ENCODE measurements at places on chromosomes 13 and 19.

- no peak for DNase-seq
Observed at GRCh38 chr19:39203372-39204341, at the start of gene SYCN. TSS of gene SYCN (minus strand) at chr19:39204263. CDS start at chr19:39204254, 9 bp downstream.

DNA sequence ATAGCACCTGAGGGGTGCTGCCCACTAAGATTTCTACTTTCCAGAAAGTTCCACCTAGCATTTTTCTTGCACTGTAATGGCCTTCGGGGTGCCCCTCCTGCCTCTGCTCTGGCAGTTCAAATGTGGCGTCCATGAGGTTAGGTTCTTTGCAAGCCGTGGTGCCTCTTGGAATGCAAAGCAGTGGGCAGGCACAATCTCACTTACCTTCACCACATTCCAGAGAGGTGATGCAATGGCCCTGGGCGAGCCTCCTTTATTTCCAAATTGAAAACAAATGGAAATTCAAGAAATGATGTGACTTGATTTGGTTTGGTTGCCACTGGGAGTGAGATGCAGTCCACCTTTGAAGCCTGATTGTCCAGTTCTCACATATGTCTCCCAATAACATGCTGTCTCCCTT lies 46.9 kb downstream of the FGF9 start:
- peak; percentile 78 for DNase-seq

- no peak for DNase-seq
Observed at GRCh38 chr19:44924243-44924725, 9.9 kb downstream of the APOC1 start.

GRCh38 chr19:3409346-3410064 lies 43.1 kb downstream of the NFIC start:
- peak; percentile 48 for DNase-seq

GRCh38 chr13:91639330-91639729 lies 240.9 kb downstream of the GPC5 start:
- no peak for DNase-seq

DNA sequence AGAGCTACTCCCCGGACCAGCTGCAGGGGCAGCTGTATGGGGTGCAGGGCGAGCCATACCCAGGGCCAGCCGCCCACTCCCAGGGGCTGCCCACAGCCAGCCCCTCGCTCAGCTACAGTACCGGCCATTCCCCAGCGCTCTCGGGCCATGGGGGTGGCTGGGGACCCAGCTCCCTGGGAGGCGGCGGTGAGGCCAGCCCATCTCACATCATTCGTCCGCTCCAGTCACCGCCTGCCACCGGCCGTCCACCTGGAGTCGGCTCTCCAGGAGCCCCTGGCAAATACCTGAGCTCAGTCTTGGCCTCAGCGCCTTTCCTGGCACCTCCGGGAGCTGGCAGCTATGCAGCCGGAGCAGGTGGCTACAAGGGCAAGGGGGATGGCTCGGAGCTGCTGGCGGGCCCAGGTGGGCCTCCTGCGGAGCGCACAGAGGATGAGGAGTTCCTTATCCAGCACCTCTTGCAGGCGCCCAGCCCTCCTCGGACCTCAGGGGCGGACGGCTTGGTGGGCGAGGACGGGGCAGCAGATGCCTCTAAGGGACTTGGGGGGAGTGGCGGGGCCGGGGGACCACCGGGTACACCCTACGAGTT lies 4.9 kb downstream of the PRR12 start:
- no peak for DNase-seq

DNA sequence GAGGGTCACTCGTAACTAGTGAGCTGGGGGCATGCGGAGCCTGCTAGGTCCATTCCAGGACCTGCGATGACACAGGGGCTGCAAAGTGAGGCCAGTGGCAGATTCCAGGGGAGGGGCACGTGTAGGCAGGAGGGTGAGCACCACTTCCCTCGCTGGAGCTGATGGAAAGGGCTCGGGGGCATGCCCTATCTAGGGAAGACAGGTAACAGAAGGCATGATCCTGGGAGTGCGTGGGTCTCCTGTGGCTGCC lies 51.2 kb downstream of the KLF2 start:
- no peak for DNase-seq

- DNase-seq, result no peak
Observed at GRCh38 chr13:28705461-28706083, 13.2 kb downstream of the SLC46A3 start.

DNA sequence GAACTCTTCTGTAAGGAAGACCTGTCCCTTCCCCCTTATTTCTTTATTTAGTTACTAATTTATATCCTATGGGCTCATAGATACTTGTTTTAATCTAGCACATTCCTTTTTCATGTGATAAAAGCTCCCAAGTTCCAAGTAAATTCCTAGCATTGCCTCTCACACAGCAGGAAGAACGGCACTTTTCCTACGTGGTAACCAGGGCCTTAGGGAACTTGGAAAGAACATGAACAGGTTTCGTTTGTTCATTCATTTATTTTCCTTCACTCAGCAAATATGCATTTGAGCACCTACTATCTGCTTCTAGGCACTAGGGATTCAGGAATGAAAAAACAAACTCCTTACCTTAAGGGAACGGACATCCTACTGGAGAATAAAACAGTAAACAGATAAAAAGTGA lies 125.1 kb downstream of the SIPA1L3 start:
- peak; percentile 74 for DNase-seq

DNA sequence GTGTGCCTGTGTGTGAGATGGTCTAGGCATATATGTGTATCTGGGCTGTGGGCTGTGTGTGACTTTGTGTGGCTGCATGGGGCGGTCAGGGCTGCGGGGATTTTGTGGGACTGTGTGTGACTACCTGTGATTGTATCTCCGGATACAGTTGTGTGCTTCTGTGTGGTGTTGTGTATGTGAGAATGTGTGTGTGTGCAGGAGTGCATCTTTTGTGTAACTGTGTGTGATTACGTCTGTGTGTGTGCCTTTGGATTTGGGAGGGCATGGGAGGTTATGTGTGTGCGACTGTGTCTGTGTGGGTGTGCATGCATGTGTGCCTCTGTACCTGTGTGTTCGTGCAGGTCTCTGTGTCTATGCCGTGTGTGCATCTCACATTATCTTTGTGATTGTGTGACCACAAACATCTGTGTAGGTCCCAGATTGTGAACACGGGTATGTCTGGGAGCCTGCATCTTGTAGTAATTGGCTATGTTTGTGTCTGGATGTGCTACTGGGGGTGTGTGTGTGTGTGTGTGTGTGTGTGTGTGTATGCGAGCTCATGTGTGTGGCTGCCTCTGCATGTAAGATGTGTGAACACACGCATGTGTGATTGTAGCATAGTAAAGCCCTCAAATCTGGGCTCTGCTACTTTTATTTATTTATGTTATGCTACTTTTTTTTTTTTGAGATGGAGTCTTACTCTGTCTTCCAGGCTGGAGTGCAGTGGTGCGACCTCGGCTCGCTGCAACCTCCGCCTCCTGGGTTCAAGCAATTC lies 7.6 kb downstream of the EHD2 start:
- DNase-seq, result no peak

DNA sequence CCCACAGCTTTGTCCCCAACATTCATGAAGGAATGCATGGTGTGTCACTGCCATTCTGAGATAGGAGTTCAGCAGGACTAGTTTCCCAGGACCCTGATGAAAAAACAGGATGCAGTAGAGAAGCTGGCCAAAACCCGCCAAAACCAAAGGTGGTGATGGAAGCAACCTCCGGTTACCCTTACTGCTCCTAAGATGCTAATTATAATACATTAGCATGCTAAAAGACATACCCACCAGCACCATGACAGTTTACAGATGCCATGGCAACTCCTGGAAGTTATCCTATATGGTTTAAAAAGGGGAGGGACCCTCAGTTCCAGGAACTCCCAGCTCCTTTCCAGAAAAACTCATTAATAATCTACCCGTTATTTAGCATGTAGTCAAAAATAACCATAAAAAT lies 59.9 kb upstream of the KCTD15 start:
- DNase-seq, result no peak

- DNase-seq, result peak; percentile 55
Observed at GRCh38 chr19:12937093-12937926, 1.1 kb upstream of the CALR start.

DNA sequence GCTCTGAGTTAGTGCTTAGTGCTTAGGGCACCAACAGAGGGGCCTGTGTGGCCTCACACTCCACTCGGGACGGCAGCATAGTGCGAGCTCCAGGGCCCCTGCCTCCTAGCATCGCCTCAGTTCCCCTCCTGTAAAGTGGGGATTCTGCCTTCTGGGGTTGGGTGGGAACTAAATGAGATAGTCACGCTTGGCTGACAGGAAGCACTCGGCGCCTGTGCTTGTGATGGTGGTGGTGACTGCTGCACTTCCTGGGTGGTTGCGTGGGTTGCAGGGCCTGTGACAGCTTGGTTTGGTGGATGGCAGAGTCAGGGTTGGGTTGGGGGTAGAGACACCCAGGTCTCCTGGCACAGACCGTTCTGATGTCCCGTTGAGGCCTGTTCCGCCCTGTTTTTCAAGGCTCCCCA lies 7.7 kb downstream of the PLEKHF1 start:
- no peak for DNase-seq

GRCh38 chr13:90867336-90867683 lies 480.2 kb upstream of the MIR17HG start:
- peak; percentile 84 for DNase-seq

DNA sequence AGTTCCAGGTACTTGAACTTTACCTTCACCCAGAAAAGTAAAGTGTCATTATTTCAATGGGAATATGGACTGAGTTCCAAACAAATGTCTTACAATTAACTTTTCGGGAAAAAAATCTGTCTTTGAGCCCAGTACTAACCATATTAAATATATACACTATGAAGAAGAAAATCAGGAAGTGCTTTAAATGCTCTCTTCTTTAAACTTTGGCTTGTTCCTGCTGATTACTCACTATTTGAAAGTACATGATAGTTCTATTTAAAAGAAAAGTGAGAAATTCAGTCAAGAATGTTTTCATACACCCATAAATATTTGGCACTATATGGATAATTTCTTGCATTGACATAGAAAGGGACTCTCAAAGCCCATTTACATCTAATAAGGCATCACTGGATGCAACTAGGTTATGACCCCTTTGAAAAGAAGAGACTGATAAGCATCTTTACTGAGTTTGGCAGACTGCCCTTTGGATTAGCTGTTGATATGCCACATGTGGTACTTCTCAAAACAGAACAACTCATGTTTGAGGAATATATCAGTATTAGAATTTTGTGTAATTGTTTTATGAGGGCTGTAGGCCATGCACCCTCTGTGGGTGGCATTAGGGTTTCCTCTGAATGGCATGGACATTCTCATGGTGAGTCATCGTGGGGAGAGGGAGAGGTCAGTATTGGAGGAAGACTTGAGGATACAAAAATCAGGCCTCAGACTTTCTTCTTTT lies 25.0 kb upstream of the VWA8 start:
- peak; percentile 43 for DNase-seq

DNA sequence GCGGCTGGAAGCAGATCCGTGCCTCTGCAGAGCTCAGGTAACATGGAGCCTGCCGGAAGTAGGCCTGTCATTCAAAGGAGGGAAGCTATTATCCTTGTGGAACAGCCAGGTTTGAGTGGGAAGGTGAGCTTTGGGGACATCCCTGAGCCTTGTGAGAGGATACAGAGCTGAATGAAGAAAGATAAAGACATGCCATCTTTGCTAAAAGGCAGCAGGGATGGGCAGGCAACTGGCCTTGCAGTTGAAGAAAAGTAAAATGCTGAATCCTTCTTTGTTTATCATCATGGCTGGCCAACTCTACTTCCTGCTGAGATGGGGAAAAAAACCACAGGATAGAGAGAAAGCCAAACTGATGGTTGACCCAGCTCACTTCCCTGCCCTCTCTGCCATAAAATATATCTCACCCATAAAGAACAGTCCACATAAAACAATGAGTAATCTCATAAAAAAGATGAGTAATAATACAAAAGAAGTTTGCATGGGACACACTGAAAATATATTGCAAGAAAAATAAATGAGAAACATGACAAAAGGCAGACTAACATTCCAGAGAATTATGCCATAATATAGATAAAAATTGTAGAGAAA lies 226.3 kb downstream of the DLEU7 start:
- DNase-seq, result peak; percentile 62

DNA sequence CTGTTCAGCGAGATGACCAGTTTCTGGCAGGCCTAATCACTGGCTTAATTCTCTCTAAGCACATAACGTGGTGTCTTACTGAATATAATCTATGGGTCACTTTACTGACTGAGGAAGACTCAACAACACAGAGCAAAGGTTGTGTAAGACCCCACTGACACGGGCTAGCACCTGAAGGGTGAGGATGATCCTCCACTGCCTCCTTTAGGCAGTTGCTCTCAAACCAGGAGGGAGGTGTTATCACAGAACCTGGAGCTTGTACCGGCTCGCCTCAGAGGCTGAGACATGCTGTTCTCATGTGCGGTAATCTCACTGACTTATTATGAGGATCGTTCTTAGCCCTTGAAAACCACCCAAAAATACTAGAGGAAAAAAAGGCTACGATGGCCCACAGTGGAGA lies 28.3 kb downstream of the RCBTB2 start:
- no peak for DNase-seq

DNA sequence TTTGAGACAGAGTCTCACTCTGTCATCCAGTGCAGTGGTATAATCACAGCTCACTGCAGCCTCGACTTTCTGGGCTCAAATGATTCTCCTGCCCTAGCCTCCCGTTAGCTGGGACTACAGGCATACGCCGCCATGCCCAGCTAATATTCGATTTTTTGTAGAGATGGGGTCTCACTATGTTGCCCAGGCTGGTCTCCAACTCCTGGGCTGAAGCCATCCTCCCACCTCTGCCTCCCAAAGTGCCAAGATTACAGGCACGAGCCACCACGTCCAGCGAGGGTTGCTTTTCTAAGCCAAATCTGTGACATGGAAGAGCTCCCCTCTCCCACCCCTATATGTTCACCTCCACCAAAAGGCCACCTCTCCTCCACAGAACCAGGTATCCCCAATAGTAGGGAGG lies 10.9 kb upstream of the ATF5 start:
- no peak for DNase-seq

GRCh38 chr13:79312340-79312855 lies 93.7 kb downstream of the RBM26 start:
- no peak for DNase-seq

GRCh38 chr19:38657633-38658222 lies 10.3 kb downstream of the ACTN4 start:
- peak; percentile 99 for DNase-seq

- DNase-seq, result no peak
Observed at GRCh38 chr19:46022431-46023310, at the start of gene PGLYRP1. TSS of gene PGLYRP1 (minus strand) at chr19:46023053. CDS start at chr19:46023021, 32 bp downstream.

- DNase-seq, result no peak
Observed at GRCh38 chr13:46796129-46796514, 839 bp downstream of the ESD start.

- DNase-seq, result no peak
Observed at GRCh38 chr13:31731921-31732320, 7.4 kb upstream of the RXFP2 start.

GRCh38 chr19:40147693-40148347 lies 43.4 kb upstream of the MAP3K10 start:
- DNase-seq, result peak; percentile 45

GRCh38 chr13:41019011-41019487 lies at the start of gene ELF1:
TSS of gene ELF1 (minus strand) at chr13:41019316. CDS start at chr13:40982054, 37,262 bp downstream.
- DNase-seq, result peak; percentile 92

DNA sequence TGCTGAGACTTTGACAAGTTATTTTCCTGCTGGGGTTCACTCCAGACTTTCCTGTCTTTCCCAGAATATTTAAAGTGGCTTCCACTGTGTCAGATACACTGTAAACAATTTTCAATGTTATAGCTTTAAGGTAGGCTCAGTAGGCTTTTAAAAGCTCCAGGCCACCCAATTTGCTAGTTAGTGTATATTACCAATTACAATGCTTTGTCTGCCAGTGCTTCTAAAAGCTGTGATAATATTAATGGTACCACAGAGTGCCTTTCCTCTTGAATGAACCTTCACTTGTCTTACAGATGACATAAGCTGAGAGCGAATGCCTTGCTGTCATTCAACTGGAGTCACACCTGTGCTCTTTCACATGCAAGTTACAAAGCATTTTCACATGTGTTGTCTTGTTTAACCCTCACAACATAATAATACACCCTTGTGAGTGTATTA lies 239.7 kb upstream of the HTR2A start:
- peak; percentile 10 for DNase-seq

Data from kidney tubule cell (primary cell).